ENCODE measurements at places on chromosomes 1 and 21.
A peak's percentile ranks its signal among the peaks of the same experiment; 100 is the strongest.

- no peak for DNase-seq
These were observed 29.3 kb upstream of the ERO1B start for GRCh38 chr1:236311040-236311439.

DNA sequence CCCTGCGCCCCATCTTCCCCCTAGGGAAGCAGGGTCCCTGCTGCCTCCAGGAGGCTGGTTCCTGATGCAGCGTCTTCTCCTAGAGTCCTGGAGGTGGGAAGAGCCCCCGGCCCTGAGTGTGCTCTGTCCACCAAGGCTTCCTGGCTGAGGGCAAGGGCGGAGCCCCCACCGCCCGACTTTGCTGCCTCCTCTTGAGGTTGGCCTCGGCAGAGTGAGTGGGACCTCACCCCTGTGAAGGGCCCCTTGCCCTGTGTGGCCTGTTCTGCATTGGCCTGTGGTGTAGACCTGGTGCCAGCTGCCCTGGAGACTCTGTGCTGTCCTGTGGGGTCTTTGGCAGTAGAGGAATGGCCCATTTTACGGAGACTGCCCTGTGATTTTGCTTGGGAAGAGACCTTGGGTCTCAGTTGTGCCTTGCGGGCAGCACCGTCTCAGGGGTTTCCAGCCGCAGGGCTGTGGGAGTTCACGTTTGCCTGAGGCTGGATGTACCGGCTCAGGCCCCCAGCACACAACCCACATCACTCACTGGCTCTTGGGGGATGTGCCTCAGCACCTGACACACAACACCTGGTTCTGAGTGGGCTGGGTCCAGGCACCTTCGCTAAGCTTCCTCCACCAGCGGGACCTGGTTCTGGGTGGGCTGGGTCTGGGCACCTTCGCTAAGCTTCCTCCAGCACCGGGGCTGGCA lies 73.6 kb downstream of the SKI start:
- no peak for DNase-seq

GRCh38 chr1:221187174-221187573 lies 307.9 kb downstream of the HLX start:
- DNase-seq, result no peak

- DNase-seq, result no peak
These were observed 5.2 kb downstream of the SNAP47 start for GRCh38 chr1:227740401-227740960.

- no peak for DNase-seq
These were observed 38.8 kb upstream of the STMN1 start for GRCh38 chr1:25944986-25945385.

GRCh38 chr1:243254233-243254926 lies 701 bp downstream of the CEP170 start:
- DNase-seq, result peak; percentile 55

DNA sequence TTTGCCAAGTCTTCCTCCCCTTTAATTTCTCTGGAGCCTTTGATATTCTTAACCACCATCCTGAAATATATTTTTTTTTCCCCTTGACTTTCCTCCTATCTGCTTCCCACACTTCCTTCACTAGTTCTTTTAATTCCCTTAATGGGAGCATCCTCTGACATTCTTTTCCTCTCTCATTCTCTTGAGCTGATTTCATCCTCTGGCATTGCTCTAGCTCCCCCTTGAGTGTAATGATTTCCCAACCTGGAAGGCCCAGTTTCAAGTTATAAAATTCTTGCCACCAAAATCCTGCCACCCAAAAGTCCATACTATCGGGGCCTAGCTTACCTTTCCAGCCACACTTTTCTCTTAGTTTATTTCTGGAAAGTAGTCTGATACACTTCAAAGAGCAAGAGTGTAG lies 39.5 kb upstream of the UBE2U start:
- DNase-seq, result no peak

DNA sequence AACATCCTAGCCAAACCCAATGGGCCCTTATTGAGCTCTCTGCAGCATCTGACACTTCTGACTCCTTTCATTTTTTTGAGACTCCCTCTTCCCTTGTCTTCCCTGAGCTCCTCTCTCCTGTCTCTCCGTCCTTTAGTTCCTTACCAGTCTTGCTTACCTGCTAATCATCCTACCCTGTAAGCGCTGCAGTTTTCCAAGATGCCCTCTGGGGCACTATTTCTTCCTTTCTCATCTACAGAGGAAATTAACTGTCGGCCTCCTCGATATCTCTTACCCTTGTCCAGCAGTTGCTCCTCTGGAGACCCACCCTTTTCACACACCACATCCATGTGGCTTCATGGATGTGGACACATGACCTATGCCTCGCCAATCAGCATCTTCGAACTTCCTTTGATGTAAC lies 6.8 kb downstream of the GPR161 start:
- no peak for DNase-seq

GRCh38 chr21:15744926-15745325 lies 15.1 kb downstream of the USP25 start:
- no peak for DNase-seq

GRCh38 chr1:81703756-81704463 lies 96.8 kb upstream of the ADGRL2 start:
- DNase-seq, result no peak

- no peak for DNase-seq
These were observed 154.2 kb downstream of the ZP4 start for GRCh38 chr1:237736372-237737029.

- DNase-seq, result no peak
These were observed 4.3 kb downstream of the TNFRSF14 start for GRCh38 chr1:2560299-2561073.

GRCh38 chr1:204769997-204770396 lies 84.5 kb upstream of the LRRN2 start:
- no peak for DNase-seq

DNA sequence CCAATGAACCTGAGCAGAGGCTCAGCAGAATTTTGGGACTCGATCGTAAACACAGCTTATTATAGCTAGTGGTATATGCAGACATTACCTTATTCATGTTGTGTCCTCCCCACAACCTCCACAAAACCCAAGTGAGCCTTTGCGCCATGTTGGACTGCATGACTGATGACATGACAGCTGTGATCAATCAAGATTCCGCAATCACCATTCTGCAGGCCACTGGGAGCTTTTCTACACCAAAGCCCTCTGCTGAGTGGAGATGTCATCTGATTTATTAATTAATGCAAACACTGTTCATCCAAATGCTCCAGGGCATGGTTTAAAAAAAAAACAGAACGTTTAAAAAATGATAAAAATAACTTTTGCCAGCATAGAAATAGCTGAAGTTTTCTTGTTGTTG lies 7.9 kb upstream of the SRP9 start:
- DNase-seq, result no peak

- no peak for DNase-seq
These were observed 214.5 kb downstream of the KCNT2 start for GRCh38 chr1:196393742-196394141.

DNA sequence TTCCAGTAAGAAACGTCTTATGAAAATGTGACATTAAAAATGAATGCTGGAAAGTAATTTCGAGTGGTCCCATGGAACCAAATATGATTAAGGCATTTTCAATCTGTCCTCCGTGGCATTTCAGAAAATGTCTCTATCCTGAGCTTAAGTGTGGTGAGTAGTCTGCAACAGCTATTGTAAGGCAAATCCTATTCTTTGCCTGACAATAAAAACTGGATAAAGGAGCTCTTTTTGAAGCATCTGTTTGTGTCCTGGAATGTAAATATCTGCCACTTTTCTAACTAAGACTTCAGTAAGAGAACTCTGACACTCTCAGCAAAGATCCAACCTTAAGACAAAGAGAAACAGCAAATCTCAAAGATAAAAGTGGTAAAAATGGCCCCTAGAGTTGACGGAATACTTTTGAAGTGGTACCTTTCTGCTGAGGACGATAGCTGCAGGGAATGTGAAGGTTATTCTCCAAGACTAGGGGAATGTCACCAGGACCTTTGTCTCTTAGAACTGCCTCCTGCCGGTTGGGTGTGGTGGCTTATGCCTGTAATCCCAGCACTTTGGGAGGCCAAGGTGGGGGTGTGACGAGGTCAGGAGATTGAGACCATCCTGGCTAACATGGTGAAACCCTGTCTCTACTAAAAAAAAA lies 486.7 kb upstream of the ZP4 start:
- DNase-seq, result no peak

- no peak for DNase-seq
These were observed 20.7 kb upstream of the LRRC8D start for GRCh38 chr1:89800022-89800655.

- DNase-seq, result no peak
These were observed 282.6 kb upstream of the DPYD start for GRCh38 chr1:98203466-98203865.

- DNase-seq, result no peak
These were observed 223.2 kb downstream of the TNR start for GRCh38 chr1:175520186-175520585.

Measured in stimulated activated CD4-positive, alpha-beta T cell treated with anti-CD3 and anti-CD28 coated beads, Interleukin-12 subunit alpha, Interleukin-12 subunit beta, amount 100 ng/mL, for 24 hours (primary cell).